ENCODE measurements at places on chromosomes 5 and 9.

- DNase-seq: no peak
Observed at GRCh38 chr5:138354387-138354786, 1.9 kb downstream of the KDM3B start.

DNA sequence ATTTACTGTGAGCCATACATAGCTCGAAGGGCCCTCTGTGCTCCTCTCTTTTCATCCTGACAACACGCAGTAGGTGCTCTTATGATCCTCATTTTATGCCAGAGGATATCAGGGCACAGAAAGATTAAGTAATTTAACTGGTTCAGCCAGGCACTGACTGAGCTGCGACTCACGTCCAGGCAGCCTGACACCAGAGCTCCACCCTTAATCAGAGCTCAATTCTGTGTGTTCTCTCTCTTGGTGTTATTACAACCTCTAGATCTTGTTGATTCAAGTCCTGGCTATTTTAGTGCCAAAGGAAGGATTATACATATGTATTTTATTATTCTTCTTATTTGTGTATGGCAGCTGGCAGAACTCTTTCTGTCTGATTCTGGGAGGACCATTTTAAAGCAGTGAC is 59.7 kb downstream of the OSMR start:
- no peak for DNase-seq

DNA sequence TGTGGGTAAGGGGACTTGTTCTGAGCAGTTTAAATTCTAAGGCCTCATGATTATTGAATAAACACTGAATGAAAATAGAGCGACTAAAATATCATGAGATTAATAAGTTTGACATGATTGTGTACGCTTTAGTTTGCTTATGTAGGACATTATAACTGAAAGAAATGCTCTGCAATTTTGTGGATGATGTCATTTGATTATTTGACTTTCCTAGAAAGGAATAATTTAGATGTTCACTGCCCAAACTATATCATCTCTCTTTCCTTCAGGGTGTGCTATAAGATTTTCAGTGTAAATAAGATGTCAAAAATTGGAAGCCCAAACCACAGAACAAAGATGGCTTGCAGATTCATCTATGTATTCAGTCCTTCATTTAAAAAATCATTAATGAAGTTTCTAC is 115.7 kb upstream of the MTAP start:
- no peak for DNase-seq

DNA sequence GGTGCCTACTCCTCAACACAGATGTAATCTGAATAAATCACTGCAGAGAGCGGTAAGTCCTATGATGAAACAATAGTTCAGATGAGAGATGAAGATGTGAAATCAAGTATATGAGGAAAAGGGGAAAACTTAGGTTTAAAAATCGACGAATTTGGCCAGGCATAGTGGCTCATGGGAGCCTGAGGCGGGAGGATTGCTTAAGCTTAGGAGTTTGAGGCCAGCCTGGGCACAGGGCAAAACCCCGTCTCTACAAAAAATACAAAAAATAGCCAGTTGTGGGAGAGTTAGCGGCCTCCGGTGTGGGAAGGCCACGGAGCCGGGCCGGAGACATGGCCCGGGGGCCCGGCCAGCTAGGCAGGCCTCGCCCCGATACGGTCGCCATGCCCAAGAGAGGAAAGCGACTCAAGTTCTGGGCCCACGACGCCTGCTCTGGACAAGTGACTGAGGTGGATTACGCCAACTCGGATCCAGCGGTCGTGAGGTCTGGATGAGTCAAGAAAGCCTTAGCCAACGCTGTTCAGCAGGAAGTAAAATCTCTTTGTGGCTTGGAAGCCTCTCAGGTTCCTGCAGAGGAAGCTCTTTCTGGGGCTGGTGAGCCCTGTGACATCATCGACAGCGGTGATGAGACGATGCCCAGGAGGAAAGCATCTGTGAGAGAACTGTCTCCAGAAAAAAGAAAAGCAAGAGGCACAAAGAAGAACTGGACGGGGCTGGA is 62.8 kb upstream of the SUB1 start:
- peak; percentile 89 for DNase-seq

DNA sequence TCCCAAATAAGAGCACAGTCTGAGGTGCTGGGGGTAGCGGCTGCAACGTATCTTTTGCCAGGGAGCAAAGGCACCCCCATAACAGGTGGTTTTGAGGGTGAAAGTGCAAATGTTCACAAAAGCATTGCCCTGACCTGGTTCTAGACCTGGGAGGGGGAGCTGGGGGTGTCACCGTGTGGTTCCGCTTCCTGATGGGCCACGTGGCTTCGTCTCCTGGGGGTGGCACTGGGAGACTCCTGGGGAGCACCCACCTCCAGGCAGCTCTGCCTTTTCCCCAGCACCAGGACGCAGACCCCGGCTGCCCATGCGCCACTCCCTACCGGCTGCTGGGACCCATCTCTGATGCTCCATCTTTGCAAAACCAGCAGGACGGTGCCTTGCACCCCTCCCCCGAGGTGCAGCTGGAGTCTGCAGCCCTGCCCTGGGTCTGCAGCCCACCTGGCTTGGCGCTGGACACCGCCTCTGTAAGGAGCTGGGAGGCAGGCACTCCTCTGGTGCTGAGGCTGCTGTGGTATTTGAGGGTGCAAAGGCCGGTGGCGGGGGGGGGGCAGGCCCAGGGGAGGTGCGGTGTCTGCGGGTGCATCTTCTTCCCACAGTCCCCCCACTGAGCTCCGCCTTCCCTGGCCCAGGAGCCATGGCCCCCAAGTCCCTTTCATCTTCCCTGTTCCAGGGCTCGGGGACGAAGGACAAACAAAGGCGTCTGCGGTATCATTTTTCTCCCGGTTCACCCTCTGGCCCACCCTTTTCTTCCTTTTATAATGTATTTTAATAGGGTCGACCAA is 29.8 kb upstream of the RXRA start:
- no peak for DNase-seq

DNA sequence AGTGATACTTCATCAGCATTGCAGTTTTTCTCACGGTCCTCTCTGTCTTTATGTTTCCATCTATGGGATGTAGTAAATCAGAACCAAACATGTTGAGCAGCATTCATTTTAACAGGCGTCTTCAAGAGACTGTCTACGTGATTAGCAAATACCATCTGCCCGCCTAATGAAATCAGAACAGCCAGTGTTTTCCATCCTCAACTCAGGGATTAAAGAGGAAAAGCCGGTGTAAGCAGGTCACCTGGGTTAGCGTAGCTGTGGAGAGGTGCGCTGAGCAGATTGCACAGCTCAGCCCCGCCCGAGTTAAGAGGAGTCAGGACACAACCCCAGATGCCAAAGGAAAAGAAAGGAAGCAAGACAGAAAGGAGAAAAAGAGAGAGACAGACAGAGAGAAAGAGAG is 54.3 kb upstream of the ANKRD33B start:
- DNase-seq: no peak

- DNase-seq: peak; percentile 34
Observed at GRCh38 chr5:40429258-40430100, 250.2 kb upstream of the PTGER4 start.

- DNase-seq: no peak
Observed at GRCh38 chr5:132114150-132115121, 40.8 kb downstream of the CSF2 start.

- DNase-seq: no peak
Observed at GRCh38 chr5:4722886-4723285, 417.2 kb upstream of the ADAMTS16 start.

- peak; percentile 30 for DNase-seq
Observed at GRCh38 chr5:62143268-62144229, 162.5 kb upstream of the KIF2A start.

DNA sequence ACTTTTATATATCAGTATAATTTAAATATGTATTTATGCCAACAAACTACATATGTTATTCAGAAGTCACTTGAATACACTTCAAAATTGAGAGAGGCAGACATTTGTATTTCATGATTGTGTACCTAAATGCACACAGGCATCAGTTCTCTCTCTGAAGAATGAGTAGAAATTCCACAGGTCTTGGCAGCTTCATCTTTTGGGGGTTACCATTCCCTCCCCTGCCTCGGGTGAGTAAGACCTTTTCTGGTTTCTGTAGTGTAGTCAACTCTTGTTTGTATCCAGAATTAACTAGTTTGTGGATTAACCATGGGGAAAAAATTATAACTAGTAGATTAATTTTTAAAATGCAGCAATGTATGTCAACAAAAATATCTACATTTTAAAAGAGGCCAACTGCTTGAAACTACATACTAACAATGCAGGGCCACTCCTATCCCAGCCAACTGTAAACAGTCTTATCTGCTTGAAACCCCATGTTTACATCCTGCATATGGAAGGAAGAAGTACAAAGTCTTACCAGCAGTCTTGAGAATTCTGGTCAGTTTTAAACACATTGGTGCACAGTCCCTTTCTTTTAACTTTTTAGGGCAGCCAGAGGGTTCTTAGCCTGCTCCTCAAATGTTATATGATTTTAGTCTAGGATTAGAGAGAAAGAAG is 339.6 kb upstream of the KIF2A start:
- DNase-seq: no peak

DNA sequence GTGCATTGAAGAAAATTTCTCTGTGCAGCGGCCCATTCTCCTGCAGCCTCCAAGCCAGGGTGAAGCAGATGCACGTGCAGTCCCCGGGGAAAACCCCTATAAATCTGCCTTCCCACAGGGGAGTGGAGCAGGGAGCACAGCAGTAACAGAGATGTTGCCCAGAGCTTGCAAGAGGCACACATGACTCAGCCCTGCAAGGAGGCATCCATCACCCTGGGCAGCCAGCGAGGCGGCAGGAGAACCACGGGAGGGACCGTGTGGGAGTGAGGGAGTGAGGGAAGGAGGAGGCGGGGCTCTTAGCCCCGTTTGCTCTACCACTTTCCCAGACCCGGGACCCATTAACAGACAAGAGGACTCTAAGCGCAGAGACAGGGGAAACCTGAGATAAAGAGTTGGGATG is 96.2 kb upstream of the ARAP3 start:
- peak; percentile 67 for DNase-seq
